ENCODE measurements at places on chromosomes 3 and 15.

DNA sequence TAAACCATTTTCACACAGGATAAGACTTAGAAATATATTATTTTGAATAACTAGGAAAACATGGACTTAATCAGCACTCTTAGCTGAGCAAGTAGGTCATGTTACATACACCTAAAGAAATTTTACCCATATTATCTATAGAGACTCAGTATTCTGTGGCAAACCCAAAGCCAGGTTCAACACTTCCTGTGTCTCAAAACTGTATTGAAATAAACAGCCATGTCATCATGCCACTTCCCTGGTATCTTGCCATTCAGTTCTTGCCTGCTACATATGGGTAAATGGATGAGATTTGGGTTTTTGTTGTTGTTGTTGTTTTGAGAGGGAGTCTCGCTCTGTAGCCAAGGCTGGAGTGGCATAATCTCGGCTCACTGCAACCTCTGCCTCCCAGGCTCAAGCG, 141.5 kb upstream of the PLXND1 start:
- no peak for DNase-seq

GRCh38 chr3:37611771-37612170, 249.9 kb upstream of the CTDSPL start:
- no peak for DNase-seq

GRCh38 chr15:37537802-37538201, 396.6 kb upstream of the TMCO5A start:
- DNase-seq, result no peak

GRCh38 chr3:135905058-135905724, 60.3 kb upstream of the PPP2R3A start:
- DNase-seq, result no peak

GRCh38 chr3:151379083-151379734, 5.3 kb downstream of the P2RY12 start:
- DNase-seq, result no peak

DNA sequence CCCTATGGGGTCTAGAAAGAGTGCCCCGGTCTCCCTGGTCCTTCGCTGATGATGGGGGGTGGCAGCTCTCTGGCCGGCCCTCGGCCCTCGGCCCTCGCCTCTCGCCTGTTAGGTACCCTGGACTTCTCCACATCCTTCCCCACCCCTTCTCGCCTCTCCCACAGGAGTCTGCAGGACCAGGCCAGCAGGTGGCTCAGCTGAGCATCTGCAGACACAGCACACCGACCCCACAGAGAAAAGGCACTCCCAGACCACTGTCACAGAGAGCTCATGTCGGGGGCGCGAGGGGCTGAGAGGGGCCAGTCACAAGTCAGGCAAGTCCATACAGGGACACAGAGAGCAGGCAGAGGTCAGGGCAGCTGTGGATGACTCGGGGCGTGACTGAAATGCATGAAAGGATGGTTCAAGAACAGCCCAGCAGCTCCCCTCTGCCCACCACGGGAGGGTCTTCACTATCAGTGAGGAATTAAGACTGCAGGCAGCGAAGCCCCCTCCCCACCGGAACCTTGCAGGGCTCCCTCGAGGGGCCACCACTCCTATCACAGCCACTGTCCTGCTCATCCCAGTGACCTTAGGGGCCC, 181.7 kb upstream of the NSMCE3 start:
- no peak for DNase-seq

GRCh38 chr15:94383041-94383440, 151.7 kb downstream of the MCTP2 start:
- DNase-seq, result no peak
